HFFc6 (cell line): ENCODE measurements at places on chromosomes 16 and 17. TPM values are rescaled to one million over a fixed set of nuclear protein-coding genes. Genes with fewer than 3 reads are reported as not detected.
A peak's percentile ranks its signal among the peaks of the same experiment; 100 is the strongest.

DNA sequence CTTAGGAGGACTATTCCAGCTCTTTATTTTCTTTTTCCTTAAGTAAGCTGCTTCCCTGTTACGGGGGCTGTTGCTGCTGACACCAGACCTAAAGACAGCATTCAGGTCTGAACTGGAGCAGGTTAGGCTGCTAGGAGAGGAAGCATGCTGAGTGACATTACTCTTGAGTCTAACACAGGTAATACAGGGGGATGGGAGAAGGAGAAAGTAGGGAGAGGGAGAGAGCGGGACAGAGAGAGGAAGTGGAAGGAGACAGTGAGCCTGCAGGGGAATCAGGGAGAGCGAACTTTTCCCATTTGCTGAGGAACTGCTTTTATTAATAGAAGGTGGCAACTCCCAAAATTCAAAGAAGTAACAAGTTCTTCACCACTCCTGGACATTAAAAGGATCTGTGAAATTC lies 130.9 kb downstream of the PARN start:
- peaks cover 15% of the 10 kb centered on the region for H3K36me3 ChIP-seq
- no peak for DNase-seq
- H3K27ac ChIP-seq: no peak overlapping the region

Gene RAB34
- 184 to 200 TPM (median 185 TPM) in 3 replicates for total RNA-seq

Gene ABCA9
- not detected in 3 replicates for total RNA-seq

Gene ANKRD40
- 43.0 and 47.0 TPM in 2 replicates for total RNA-seq

- H3K4me3 ChIP-seq: no peak overlapping the region
- DNase-seq: no peak
- H3K27ac ChIP-seq: no peak overlapping the region
- H3K36me3 ChIP-seq: no peaks in the 10 kb centered on the region
- H3K4me1 ChIP-seq: no peaks in the 10 kb centered on the region; the same call in 1 of the 2 replicates
Measured at GRCh38 chr16:81740169-81740568, 38.9 kb upstream of the PLCG2 start.

Gene KRTAP4-1
- not detected in 2 replicates for total RNA-seq

Gene SPNS2
- not detected in 2 replicates for total RNA-seq

- H3K36me3 ChIP-seq: no peaks in the 10 kb centered on the region
- no peak overlapping the region for H3K27ac ChIP-seq
- no peak overlapping the region for H3K4me3 ChIP-seq
- H3K27me3 ChIP-seq: peaks cover 25% of the 10 kb centered on the region
- no peak for DNase-seq
- peaks cover 8% of the 10 kb centered on the region for H3K4me1 ChIP-seq
Measured at GRCh38 chr16:68369697-68370580, 59.1 kb downstream of the PRMT7 start.

- 0 out of 2 replicates have a peak, but pooled peaks cover 5% of the 10 kb centered on the region for H3K36me3 ChIP-seq
- peaks cover 1% of the 10 kb centered on the region; the same call in 1 of the 2 replicates for H3K4me1 ChIP-seq
- H3K27me3 ChIP-seq: peaks cover 2% of the 10 kb centered on the region; the same call in 1 of the 2 replicates
- no peak for DNase-seq
- H3K27ac ChIP-seq: no peak overlapping the region
- H3K4me3 ChIP-seq: no peak overlapping the region
Measured at GRCh38 chr17:2700030-2700490, 11.5 kb downstream of the CLUH start.

Gene BIRC5
- total RNA-seq: 40.5 to 86.0 TPM (median 66.6 TPM) in 3 replicates

DNA sequence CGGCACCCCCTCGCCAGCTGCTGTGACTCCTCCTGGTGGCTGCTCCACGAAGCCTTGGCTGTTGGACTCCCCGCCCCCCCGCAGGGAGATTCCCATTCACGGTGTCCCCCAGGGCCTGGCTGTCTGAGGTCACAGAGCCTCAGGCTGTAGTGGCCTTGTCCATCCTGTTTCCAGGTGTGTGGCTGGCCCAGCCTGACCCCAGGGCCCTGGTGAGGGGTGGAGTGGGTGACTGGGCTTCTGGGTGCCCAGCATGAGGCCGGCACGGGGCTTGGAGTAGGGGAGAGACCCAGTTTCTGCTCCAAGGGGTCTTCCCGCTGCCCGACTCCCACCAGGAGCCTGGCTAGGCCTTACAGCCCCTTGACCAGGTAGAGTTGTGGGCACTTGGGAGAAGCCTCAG lies 10.4 kb downstream of the PRSS27 start:
- H3K27ac ChIP-seq: no peak overlapping the region
- no peaks in the 10 kb centered on the region for H3K4me1 ChIP-seq
- H3K4me3 ChIP-seq: no peak overlapping the region

- H3K27ac ChIP-seq: peak overlapping the region; percentile 93
- DNase-seq: peak; percentile 100
- H3K4me3 ChIP-seq: peak overlapping the region; percentile 52
- peaks cover 47% of the 10 kb centered on the region for H3K4me1 ChIP-seq
Measured at GRCh38 chr16:9047689-9048301, 43.6 kb upstream of the HAPSTR1 start.

DNA sequence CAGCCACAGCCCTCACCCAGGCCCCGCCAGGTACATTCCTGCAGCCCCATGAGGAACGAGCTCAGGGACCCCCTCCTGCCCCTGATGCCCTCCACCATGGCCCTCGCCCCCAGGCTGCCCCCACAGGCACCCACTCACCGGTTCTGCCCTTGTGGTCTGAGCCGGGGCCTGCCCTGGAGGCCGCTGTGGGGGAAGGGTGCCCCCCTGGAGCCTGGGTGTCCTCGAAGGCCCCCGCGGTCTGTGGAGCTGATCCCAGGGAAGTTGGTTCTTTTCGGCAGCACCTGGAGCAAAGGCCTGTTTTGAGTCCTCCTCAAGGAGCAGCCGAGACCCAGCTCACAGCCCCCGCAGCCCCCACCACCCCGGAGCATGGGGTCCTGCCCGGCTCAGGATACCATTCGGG lies 2.4 kb downstream of the PABPN1L start:
- DNase-seq: no peak
- peaks cover 7% of the 10 kb centered on the region for H3K27me3 ChIP-seq
- no peak overlapping the region for H3K27ac ChIP-seq
- H3K36me3 ChIP-seq: no peaks in the 10 kb centered on the region
- no peaks in the 10 kb centered on the region for H3K4me1 ChIP-seq
- H3K4me3 ChIP-seq: no peak overlapping the region
